ENCODE measurements at places on chromosomes 5 and 9.

- no peak for DNase-seq
Measured at GRCh38 chr9:119959846-119960545, 590.8 kb upstream of the BRINP1 start.

GRCh38 chr9:96258967-96259366, 43.0 kb downstream of the HSD17B3 start:
- no peak for DNase-seq

- DNase-seq: no peak
Measured at GRCh38 chr9:80664327-80665210, 1024.8 kb downstream of the TLE1 start.

GRCh38 chr5:107975568-107975967, 304.8 kb upstream of the EFNA5 start:
- DNase-seq: no peak

GRCh38 chr9:2269778-2270177, 254.6 kb downstream of the SMARCA2 start:
- no peak for DNase-seq

GRCh38 chr5:112733586-112733985, 4.1 kb upstream of the APC start:
- DNase-seq: no peak

GRCh38 chr5:181138258-181138657, 7.3 kb upstream of the OR2V1 start:
- no peak for DNase-seq

- no peak for DNase-seq
Measured at GRCh38 chr9:136169495-136169894, 35.4 kb downstream of the LHX3 start.

DNA sequence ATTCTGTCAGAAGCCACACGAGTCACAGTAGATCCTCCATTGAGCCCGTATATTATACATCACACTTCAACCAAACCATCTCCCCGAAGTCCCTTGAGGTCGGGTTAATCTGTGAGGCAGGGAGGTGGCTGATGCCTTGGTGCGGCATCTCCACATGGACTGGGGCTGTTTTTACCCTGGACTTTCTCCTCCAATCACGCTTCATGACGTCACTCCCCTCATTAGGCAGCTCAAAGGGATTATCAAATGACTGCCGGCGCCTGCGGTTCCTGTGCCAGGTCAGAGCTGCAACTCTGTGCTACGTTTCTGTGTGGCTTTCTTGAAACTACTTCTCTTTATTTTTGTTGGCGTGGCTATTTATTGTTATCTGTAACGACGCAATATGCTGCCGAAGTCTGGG, 53.7 kb downstream of the TMOD1 start:
- DNase-seq: no peak

GRCh38 chr5:119435436-119436132, 16.7 kb upstream of the HSD17B4 start:
- DNase-seq: peak; percentile 47

GRCh38 chr9:115850548-115851304, 302.9 kb upstream of the PAPPA start:
- DNase-seq: no peak

GRCh38 chr9:84799251-84799650, 129.7 kb downstream of the NTRK2 start:
- DNase-seq: no peak

DNA sequence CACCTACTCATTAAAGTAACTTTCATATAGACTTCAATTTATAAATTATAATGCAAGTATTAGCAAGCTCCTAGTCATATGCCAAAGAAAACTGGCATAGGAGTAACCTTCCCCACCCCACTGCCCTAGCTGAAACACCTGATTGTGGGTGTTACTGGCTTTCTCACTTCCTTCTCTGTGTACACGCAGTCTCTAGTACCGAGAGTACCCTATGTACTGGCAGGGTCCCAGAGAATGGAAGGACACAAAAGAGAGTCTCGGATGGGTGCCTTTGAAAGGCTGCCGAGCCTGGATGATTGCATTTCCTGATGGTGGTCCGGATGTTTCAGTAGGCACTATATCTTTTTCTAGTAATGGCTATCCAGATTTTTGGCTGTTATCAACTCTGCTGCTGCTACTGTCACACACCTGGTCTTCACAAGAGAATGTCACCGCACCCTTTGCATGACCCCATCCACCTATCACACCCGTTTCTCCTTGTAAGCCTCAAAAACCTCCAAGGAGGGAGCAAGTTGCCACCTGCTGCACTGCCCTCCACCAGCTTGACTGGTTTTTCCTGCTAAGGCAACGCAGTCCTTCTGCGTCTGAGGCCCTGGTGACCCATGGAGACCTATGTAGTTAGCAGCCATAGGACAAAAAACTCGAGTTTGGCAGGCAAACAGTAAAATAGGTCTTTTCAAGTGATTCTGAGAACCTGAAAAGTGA, 53.8 kb upstream of the CLINT1 start:
- DNase-seq: no peak
